Activated CD4-positive, alpha-beta T cell treated with anti-CD3 and anti-CD28 coated beads, Interleukin-2, Interleukin-4, amounts not matched to agents 100 ng/mL and 50 ng/mL, durations not matched to agents 16 hours and 8 hours (primary cell): ENCODE measurements at places on chromosomes 2 and 18.

- DNase-seq, result no peak
These were observed 284.9 kb downstream of the INSIG2 start for GRCh38 chr2:118372886-118373830.

DNA sequence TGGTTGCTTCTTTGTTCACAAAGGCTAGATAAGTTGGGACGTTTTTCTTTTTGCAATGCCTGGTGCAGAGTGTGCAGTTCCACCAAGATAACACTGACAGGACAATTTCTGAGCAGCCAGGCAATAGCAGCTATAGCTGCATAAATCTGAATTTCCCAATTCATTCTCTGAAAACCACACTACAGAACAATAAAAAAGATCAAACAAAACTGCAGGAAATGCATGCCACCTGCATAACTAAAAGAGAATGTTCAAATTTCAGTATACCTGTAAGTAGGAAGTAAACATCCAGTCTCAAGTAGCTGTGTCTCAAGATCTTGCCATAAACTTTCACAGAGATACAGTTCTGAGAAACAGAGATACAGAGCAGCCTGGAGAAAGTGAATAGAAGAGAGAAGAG lies 5.3 kb upstream of the KCTD18 start:
- DNase-seq, result no peak

- DNase-seq, result no peak
These were observed 118.5 kb upstream of the ALPP start for GRCh38 chr2:232260075-232260474.

DNA sequence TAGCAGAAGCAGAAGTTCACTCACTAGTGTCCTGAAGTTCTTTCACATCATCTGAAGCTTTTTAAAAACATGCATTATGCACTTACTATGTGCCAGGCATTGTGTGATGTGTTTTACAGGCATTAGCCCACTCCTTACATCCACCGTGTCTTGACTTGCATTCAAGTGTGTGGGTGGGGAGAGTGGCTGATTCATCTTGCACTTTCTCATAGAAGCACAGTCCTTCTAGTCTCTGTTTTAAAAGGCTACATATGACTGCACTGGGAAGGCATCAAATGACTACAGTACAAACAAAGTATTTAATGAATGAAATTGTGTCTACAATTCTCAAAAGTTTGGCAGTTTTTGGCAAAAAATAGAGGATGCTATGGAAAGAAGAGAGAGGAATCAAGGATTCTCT lies 21.6 kb upstream of the DSC3 start:
- no peak for DNase-seq

GRCh38 chr2:62589691-62590356 lies 83.8 kb upstream of the TMEM17 start:
- no peak for DNase-seq

- no peak for DNase-seq
These were observed 107.7 kb downstream of the CBLN2 start for GRCh38 chr18:72436401-72436800.

- no peak for DNase-seq
These were observed 273.6 kb downstream of the PAX3 start for GRCh38 chr2:222024932-222025880.

- no peak for DNase-seq
These were observed 22.0 kb downstream of the SAG start for GRCh38 chr2:233329489-233330135.
